ENCODE measurements at places on chromosomes 11 and 22. TPM values are rescaled to one million over a fixed set of nuclear protein-coding genes. Genes with fewer than 3 reads are reported as not detected.

Gene TTC36
- polyA plus RNA-seq = not detected

Gene OR51A4
- not detected for polyA plus RNA-seq

Gene APOC3
- polyA plus RNA-seq = not detected

Gene RAB6A
- 142 TPM for polyA plus RNA-seq

Gene MUC2
- not detected for polyA plus RNA-seq

Gene LIF
- 1.2 TPM for polyA plus RNA-seq

Gene MUC5AC
- polyA plus RNA-seq = not detected

Gene P4HA3
- 0.41 TPM for polyA plus RNA-seq

Gene PATE2
- polyA plus RNA-seq = not detected

Gene RFPL2
- not detected for polyA plus RNA-seq

Gene DMC1
- polyA plus RNA-seq = 0.26 TPM

Gene MMP1
- polyA plus RNA-seq = 158 TPM

All from keratinocyte (primary cell).